Naive thymus-derived CD4-positive, alpha-beta T cell (primary cell): ENCODE measurements at places on chromosomes 6 and 20.

DNA sequence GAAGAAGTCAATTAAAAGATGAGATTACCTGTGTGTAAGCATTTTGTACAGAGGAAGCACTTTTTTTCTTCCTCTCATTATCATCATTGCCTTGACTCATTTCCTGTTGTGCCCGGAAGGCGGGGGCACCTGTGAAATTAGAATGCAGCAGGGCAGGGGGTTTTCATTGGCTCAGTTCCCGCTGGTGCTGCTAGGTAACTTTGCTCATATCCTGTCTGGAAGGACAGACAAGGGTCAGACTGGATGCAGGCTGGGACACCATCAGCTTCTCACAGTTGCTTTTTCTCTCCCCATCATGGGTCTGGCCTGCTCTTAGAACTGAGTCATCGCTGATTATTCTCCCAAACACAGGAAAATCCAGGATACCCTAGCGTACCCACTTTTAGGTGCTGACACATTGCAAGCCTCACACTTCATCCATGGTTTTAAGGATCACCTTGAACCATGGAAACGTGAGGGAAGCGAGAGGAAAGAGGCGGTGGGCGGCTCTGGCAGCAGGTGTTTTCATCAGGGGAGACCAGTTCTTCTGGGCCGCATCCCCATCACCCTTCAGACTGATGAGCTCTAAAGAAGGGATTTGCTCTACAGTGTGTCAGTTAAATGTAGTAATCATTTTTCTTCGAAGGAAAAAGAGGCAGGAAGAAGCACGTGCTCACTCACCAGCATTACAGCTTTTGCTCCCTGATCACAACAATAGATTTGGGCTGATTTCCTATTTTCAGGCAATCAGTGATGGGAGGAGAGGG is 195.7 kb upstream of the SASH1 start:
- peak; percentile 2 for DNase-seq

- DNase-seq: peak; percentile 69
Measured at GRCh38 chr6:127951172-127951917, 50.5 kb upstream of the THEMIS start.

GRCh38 chr20:29410806-29411457 is 1846.5 kb upstream of the DEFB115 start:
- DNase-seq: no peak

DNA sequence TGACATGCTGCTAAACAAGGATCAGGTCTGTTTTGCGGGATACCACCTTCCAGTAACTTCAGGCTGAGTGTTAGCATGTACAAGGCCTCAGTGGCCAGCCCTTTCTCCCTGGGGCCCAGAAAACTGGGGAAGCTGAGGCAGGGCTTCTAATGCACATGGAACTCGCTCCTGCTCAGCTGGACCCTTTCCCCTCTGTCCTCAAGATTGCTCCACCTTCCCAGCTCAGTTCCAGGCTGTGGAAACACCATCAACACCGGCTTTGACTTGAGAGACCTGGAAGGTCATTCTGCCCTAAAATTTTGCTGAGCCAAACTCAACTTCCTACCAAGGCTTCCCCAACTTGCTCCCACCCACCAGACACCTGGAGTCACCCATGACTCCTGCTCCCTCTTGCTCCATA is 4.2 kb upstream of the BLCAP start:
- DNase-seq: no peak

DNA sequence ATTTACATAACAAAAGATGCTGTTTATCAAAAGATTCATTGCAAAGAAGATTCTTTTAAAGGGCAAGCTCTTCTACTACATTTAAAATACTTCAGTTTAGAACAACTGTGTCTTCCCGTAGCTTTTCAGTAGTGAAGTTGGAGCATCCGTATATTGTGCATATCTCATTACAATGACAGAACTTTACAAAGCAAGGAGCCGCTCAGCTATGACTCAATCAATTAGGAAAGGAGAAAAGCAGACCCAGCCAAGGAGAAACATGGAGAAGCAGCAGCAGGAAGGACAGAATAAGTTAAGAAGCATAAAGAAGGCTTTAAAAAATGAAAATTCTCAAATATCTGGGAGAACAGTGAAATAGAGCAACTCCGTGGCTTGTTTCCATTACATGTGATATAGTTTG is 132.6 kb upstream of the SMLR1 start:
- no peak for DNase-seq

DNA sequence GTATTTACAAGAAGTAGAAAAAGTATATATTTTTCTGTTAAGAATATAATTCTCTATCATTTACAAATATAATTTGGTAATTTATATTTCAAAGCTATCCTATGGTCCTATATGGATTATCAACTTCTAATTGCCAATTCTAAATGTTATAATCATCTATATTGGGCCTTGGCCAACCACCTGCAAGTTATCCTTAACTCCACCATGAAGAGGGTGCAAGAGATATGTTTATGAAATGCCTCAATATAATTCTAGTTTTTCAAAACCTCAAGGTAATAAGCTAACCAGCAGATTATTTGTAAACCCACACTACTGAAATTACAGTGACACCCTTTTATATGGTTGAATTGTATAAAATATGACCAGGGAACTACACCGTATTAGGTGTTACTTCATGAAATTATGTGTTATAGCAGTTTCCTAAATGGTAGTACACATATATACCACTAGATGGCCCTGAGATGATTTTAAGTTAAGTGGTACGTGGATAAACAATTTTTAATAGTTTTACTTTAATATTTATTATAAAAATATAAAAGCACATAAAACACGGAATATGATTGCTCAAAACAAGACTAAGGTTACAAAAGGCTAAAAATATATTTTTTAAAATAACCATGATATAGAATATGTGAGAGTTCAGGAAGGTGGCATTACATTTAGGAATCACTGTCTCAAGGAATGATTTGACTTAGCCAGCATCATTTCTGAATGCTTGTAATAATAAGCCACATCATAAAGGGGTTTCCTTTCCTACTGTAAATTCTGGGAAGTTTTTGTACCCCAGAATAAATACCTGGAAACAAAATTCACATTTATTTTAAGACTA is 9.8 kb upstream of the PNISR start:
- DNase-seq: no peak

GRCh38 chr6:912871-913835 is 220.2 kb upstream of the EXOC2 start:
- no peak for DNase-seq

DNA sequence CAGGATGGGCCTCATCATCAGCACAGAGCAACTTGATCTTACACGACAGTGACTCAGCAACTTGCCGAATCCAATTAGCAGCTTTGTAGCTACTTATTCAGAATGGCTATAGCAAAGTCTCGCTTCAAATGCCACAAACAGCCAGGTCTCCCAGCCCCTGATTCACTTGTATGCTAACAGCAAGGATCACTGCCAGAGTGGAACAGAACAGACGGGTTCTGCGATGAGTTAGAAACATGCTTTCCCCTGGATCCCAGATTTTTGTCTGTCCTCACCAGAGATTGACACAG is 254.4 kb downstream of the NRN1 start:
- no peak for DNase-seq

- no peak for DNase-seq
Measured at GRCh38 chr6:106666282-106667021, 37.1 kb downstream of the QRSL1 start.

- no peak for DNase-seq
Measured at GRCh38 chr6:41372832-41373626, 37.6 kb downstream of the NCR2 start.

DNA sequence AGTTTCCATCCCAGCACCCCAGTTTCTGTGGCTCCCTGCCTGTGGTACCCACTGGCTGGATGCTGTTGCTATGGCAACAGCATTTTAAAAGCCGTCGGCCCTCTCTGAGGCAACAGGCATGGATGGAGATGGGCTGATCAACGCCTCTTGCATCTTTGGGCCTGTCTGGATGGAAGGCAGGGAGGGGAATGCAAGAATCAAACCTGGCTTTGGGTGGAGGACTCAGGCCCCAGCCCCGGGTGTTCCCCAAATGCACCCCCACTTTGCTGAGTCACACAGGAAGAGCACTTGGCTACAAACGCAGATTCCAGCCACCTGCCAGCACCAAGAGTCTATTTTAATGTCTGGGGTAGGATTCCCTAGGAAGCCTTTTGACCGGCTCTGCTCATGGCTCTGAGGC is 45.7 kb upstream of the TGM2 start:
- no peak for DNase-seq

GRCh38 chr20:52833901-52834300 is 138.3 kb upstream of the TSHZ2 start:
- no peak for DNase-seq

- DNase-seq: no peak
Measured at GRCh38 chr6:11639376-11640235, 102.1 kb downstream of the TMEM170B start.

- DNase-seq: no peak
Measured at GRCh38 chr6:11734861-11735613, 43.6 kb downstream of the ADTRP start.

- no peak for DNase-seq
Measured at GRCh38 chr6:93972791-93973190, 553.4 kb upstream of the EPHA7 start.

GRCh38 chr20:62355878-62356588 is 11.1 kb downstream of the LAMA5 start:
- no peak for DNase-seq

- no peak for DNase-seq
Measured at GRCh38 chr6:41449399-41450245, 96.6 kb upstream of the FOXP4 start.

DNA sequence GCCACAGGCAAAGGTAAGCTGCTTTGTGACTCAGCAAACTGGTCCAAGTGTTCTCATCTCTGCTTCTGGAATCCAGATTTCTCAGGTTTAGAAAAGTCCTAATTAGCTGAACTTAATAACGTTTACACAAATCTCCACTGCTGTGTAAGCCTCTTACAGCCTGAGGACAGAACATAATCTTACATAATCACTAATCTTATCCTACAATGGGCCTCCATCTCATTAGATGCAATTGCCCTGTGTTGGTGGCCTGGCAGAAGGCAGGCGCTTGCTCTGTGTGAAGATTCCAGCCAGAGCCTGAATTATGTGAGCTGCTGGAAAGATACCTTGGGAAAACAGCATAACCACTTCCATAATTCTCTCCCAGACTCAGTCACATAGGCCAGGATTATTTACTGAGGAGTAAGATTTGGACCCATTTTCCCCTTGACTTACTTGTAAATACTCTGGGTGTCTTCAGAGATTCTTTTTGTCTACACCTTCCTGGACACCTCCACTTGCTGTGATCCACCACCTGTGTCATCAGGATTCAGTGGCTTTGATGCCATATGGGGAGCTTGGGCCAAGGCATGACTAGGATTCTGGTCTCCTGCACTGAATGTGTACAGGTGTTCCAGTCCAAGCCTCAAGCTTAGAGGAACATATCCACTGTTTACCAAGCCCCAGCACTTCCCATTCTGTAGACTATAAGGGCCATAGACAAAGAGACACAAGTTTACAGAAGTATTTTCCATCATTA is 104.4 kb downstream of the C6orf118 start:
- no peak for DNase-seq

- DNase-seq: no peak
Measured at GRCh38 chr6:159533016-159533415, 160.0 kb downstream of the SOD2 start.

DNA sequence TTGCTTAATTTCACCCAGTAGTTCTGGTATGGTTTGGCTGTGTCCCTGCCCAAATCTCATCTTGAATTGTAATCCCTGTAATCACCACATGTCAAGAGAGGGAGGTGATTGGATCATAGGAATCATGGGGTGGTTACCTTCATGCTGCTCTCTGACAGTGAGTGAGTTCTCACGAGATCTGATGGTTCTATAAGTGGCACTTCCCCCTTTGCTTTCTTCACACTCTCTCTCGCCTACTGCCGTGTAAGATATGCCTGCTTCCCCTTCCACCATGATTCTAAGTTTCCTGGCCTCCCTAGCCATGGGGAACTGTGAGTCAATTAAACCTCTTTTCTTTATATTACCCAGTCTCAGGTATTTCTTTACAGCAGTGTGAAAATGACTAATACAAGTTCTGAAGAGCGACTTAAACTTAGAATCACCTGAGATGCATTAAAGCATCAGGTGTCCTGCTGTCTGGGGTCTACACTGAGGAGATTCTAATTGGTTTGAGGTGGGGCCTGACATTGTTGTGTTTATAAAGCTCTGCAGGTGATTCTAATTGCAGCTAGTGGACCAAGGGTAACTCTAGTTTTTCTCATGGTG is 82.1 kb upstream of the DTNBP1 start:
- no peak for DNase-seq

DNA sequence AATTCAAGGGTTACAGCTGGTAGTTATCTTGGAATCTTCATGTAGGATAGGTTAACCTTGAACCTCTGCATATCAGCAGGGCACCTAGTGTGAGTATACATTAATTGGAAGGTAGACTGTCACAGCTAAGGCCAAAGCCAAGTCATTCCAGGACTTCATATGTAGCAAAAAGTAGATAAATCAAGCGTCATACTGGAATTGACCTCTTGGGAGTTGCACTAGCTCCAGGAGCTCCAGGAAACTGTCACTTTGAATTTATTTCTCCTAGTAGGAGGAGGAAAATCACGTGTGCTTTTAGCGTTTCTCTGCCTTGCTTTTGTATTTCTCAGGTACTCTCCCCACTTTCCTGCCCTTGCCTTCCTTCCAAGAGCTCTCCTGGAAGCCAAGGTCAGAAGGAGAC is 30.3 kb downstream of the RIPOR2 start:
- DNase-seq: no peak

DNA sequence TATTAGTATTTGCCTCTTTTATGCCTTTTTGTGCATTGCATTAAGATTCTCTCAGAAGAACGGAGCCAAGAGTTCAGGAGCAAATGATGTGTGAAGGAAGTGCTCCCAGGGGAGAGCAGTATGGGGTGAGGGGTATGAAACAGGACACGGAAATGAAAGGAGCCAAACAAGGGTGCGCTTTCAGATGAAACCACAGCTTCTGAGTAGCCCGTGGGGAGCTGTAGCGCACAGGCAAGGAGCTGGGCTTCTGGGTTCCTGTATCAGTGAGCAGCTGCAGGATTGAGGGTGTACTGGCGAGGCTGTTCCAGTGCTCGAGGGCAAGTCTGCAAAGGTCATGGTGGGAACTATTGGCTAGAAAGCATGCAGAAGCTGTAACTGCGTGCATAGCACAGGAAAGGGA is 25.4 kb downstream of the ANKEF1 start:
- DNase-seq: no peak

- no peak for DNase-seq
Measured at GRCh38 chr6:51300510-51300909, 481.8 kb downstream of the TFAP2B start.

- DNase-seq: no peak
Measured at GRCh38 chr6:94133106-94133505, 713.7 kb upstream of the EPHA7 start.

DNA sequence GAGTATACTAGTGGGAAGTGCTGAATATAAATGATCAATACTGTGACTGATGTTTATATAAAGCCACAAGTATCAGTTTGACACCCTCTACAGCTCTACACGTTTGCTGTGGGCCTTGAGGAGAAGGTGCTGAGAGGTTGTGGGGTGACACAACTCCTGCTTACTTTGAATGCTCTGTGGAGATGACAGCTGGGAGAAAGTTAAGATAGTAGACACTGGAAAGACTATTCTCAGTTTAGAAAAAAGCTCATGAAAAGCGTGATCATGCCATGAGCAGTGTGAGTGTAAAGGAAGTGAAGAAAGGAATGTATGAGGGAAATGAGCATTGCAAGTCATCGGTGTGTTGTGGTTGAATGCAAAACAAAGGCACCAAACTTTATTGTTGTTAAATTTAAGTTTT is 215.8 kb downstream of the UTRN start:
- no peak for DNase-seq

- no peak for DNase-seq
Measured at GRCh38 chr20:9258901-9259300, 190.0 kb downstream of the PLCB4 start.

- DNase-seq: no peak
Measured at GRCh38 chr6:139028215-139028657, 309 bp upstream of the ABRACL start.

GRCh38 chr20:31860390-31861134 is 9.8 kb downstream of the DUSP15 start:
- no peak for DNase-seq
